ENCODE measurements at places on chromosomes 5 and 9. TPM values are rescaled to one million over a fixed set of nuclear protein-coding genes. Genes with fewer than 3 reads are reported as not detected.

GRCh38 chr5:62578540-62578939 lies at the start of gene LRRC70:
Gene LRRC70, plus strand, starts transcription at chr5:62578819. Its CDS starts 620 bp downstream, at chr5:62579439.
- DNase-seq: no peak

DNA sequence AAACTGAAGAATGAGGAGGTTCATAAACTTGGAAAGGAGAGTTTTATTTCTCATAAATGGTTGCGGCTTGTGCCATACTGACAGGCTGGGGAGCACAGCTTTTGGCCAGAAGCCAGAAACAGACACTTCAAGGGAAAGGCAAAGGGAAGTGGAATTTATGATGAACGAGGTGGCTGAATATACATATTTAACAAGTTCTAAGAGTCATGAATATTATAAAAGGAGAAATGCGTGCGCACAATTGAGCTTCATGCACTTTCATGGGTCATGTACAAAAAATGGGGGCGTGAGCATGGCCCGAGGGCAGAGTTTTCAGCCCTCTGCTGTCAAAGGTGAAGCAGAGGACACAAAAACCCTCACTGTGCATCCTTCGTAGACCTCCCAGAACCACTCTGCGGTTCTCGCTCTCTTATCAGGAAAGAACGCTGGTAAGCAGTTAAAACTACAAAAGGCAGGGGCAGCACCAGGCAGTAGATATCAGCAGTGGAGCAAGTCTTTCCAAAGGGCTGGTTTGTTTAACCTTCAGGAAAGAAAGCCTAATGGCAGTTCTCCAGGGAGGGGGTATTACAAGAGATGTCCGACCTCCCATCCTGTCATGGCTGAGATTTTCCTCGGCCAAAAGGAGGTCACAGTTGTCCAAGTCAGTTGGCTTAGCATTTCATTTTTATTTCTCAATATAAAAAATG lies 29.0 kb downstream of the AUH start:
- no peak for DNase-seq

DNA sequence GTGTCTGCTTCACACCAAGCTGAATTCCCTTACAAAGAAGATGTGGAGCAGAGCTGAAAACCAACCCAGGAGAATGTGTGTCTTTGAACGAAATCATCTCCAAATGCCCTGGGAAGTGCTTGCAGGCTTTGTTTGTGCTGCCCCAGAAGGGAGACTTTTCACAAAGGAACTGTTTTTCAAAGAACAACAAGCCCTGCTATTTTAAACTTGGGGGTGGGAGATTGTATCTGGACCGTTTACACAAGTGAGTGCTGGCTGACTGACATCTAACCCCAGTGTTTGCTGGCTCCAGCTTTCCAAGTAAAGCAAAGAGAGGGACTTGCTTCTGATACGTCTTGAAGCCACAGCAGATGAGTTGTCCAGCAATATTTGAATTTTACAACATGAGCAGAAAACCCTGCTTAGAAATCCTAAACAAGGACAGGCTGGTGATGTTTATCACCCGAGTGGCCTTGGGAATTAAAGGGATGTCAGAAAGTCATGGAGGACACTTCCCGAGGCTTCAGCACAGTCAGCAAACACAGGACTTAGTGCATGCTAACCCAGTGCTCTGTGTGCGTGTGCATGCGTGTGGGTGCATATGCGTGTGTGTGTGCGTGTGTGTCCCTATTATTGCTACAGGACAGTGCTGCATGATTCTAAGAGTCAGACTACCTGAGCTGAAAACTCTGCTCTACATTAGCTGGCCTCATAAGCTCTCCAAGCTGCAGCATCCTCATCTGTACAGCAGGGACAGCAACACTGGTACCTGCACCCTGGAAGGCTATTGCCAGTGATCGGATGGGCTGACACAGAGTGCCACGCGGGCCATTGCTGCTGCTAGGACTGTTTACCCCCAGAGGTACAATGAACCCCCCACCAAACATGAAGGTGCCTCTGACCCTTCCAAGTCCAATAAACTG lies 1.4 kb downstream of the ADAMTS12 start:
- DNase-seq: peak; percentile 62

DNA sequence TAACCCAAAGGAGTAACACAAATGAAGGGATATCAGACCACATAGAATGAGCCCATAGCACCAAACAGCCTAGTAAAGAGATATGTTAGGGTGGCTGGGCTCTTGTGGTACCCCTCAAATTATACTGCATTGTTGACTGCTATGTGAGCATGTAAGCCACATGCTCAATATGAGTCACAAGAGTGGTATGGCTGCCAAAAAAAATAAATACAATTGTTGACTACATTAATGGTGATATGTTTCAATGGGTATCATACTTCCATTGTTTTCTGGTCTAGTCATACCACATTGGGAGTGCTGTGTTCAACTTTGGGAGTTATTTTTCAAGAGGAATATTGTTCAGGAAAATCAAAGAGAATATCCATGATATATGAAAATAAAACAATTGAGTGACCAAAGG lies 162.4 kb upstream of the PIK3R1 start:
- DNase-seq: no peak

- DNase-seq: no peak
Measured at GRCh38 chr9:116964258-116964657, 277.2 kb downstream of the TRIM32 start.

- DNase-seq: no peak
Measured at GRCh38 chr9:137918331-137919094, 40.9 kb downstream of the CACNA1B start.

GRCh38 chr9:136882109-136882946 lies 4.0 kb upstream of the TRAF2 start:
- DNase-seq: peak; percentile 99

DNA sequence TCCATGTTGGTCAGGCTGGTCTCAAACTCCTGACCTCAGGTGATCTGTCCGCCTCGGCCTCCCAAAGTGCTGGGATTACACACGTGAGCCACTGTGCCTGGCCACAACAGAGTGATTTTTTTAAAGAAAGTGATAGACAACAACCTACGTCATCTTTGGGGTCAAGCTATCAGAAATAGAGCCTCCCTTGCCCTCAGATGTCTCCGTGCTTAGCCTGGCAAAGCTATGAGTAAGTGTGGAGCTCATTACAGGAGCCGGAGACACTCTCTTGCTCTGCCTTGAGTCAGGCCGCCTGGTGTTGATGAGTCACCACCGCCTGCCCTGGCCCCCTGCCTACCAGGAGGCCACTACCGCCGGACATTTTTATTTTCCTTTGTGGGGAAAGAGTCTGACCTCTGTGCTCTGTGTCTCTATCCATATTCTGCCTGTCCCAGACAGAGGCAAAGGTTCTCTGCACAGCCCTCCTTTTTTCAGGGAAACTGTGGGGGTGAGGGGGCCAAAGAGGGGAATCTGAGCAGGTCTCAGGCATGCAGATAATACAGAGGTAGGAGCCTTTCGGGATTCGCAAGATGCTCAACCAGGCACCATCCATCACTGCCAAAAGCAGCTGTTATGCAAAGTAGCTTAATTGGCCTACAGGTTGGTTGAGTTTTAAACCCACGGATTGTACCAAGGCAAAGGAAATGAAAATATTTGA lies 123.7 kb upstream of the CPEB4 start:
- peak; percentile 98 for DNase-seq

GRCh38 chr9:33750839-33751339 lies 44.5 kb upstream of the PRSS3 start:
- peak; percentile 56 for DNase-seq

GRCh38 chr5:66326276-66326675 lies 182.2 kb downstream of the SREK1 start:
- DNase-seq: no peak

- no peak for DNase-seq
Measured at GRCh38 chr9:98010445-98010844, 27.3 kb downstream of the ANP32B start.

GRCh38 chr5:6505783-6506557 lies 57.3 kb downstream of the UBE2QL1 start:
- DNase-seq: no peak

GRCh38 chr9:89465001-89465451 lies 32.9 kb downstream of the SEMA4D start:
- DNase-seq: peak; percentile 76

GRCh38 chr9:105850852-105851500 lies 156.6 kb downstream of the TMEM38B start:
- no peak for DNase-seq

DNA sequence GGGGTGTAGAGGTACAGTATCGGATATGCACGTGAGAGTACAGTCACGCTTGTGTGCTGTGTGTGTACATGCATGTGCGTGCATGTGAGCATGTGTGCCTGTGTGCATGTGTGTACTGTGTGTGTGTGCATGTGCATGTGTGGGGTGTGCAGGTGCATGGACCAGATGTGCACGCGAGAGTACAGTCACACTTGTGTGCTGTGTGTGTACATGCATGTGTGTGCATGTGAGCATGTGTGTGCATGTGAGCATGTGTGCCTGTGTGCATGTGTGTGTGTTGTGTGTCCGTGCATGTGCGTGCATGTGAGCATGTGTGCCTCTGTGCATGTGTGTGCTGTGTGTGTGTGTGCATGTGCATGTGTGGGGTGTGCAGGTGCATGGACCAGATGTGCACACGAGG lies 10.3 kb downstream of the SLC6A19 start:
- no peak for DNase-seq

- peak; percentile 34 for DNase-seq
Measured at GRCh38 chr9:132982458-132982857, 4.0 kb downstream of the GFI1B start.

GRCh38 chr5:116510517-116510916 lies 64.1 kb downstream of the SEMA6A start:
- no peak for DNase-seq

- DNase-seq: peak; percentile 97
Measured at GRCh38 chr9:89000973-89001916, 10.0 kb downstream of the S1PR3 start.

GRCh38 chr5:79020861-79021561 lies 35.9 kb upstream of the ARSB start:
- DNase-seq: no peak

FOXD4L3 gene
- total RNA-seq: under 0.01 TPM

All from osteoblast (primary cell).